ENCODE measurements at places on chromosomes 1 and 21.

- no peak overlapping the region for H3K4me3 ChIP-seq
- no peaks in the 10 kb centered on the region for H3K27me3 ChIP-seq
- no peak overlapping the region for H3K27ac ChIP-seq
- H3K36me3 ChIP-seq, result no peaks in the 10 kb centered on the region
These were observed 15.0 kb upstream of the PTPN14 start for GRCh38 chr1:214566158-214567104.

- no peak overlapping the region for H3K4me3 ChIP-seq
- H3K36me3 ChIP-seq, result no peaks in the 10 kb centered on the region
- no peaks in the 10 kb centered on the region for H3K27me3 ChIP-seq
- H3K27ac ChIP-seq, result no peak overlapping the region
These were observed 35.5 kb downstream of the CRP start for GRCh38 chr1:159678939-159679338.

DNA sequence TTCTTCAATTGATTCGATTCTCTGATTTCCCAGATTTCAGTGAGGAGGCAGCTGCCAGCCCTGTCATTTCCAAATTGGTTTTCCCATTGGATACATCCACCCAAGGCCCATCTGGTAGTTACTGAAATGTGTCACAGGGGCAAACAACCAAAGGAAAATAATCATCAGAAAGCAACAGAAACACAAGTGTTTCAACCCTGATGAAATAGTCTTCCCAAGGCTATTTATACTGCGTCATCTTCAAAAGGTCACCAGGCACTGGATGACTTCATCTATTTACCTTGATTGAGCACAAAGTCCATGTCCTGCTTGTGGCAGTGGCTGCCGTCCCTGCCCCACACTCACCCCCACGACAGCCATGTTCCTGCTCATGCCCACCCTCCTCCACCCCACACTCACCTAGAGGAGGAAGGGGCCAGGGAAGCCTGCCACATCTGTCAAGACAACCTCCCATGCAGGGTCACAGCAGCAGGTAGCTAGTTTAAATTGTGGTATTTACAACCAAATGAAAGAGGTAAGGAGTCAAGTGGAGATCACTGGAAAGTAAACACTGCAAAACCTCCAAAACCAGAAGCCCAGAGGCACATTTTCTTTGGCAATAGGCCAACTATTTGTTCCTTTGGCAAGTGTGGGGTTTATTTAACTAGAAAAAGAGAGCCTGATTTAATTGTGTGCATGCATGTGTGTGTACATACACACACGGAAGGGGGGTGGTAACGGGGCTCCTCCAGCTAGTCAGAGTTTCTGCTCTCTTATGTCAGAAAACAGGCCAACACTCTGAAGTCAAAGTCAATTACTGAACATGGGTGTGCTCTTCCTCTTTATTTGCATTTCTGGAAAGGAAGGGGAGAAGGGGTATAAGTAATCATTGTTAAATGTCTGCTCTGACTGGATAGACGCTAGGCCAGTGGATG is 49.5 kb upstream of the RAB4A start:
- DNase-seq, result no peak
- H3K27ac ChIP-seq, result no peak overlapping the region
- no peaks in the 10 kb centered on the region for H3K27me3 ChIP-seq
- no peak overlapping the region for H3K4me3 ChIP-seq
- no peaks in the 10 kb centered on the region for H3K36me3 ChIP-seq
- peaks cover 11% of the 10 kb centered on the region for H3K4me1 ChIP-seq

DNA sequence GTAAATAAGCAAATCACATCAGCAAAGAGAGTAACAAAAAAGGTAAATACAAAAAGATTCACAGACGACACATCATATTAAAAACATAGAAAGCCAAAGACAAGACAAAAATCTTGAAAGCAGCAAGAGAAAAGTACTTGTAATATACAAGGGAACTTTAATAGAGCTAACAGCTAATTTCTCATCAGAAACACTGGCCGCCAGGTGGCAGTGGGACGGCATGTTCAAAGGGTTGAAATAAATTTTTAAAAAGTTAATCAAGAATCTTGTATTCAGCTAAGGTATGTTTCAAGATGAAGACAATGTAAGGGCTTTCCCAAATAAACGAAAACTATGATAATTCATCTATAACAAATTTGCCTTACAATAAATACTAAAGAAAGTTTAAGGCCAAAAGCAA is 358.1 kb downstream of the LRRIQ3 start:
- no peaks in the 10 kb centered on the region for H3K4me1 ChIP-seq
- H3K27ac ChIP-seq, result no peak overlapping the region
- no peaks in the 10 kb centered on the region for H3K27me3 ChIP-seq
- DNase-seq, result no peak
- no peak overlapping the region for H3K4me3 ChIP-seq

DNA sequence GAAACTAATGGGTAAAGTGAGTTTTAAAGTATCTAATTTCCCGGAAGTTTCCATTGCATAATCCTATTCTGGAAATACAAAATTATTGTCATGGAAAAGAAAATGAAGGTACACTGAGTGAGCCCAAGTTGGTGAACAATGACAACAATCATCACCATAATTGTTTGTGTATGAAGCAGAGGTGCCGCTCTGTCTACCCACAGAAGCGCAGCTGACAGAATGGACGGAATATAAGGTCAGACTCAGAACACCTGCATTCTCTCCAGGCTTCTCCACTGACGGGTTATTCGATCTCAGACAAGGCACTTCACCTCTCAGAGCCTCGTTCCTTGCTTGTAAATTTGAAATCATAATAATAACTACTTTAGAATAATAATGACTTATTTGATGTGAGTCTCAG is 99.1 kb upstream of the NGF start:
- no peaks in the 10 kb centered on the region for H3K27me3 ChIP-seq
- no peaks in the 10 kb centered on the region for H3K4me1 ChIP-seq
- H3K4me3 ChIP-seq, result no peak overlapping the region
- no peak overlapping the region for H3K27ac ChIP-seq
- no peak for DNase-seq

- DNase-seq, result peak; percentile 80
- H3K27ac ChIP-seq, result no peak overlapping the region
- no peak overlapping the region for H3K4me3 ChIP-seq
These were observed 304.3 kb downstream of the MATN1 start for GRCh38 chr1:30418939-30419720.

- H3K36me3 ChIP-seq, result no peaks in the 10 kb centered on the region
- no peak for DNase-seq
- no peaks in the 10 kb centered on the region for H3K4me1 ChIP-seq
- H3K27ac ChIP-seq, result no peak overlapping the region
- H3K27me3 ChIP-seq, result no peaks in the 10 kb centered on the region
These were observed 2.4 kb upstream of the PTPRC start for GRCh38 chr1:198636391-198636790.

Measured in esophagus muscularis mucosa (tissue), 4 donors.